CD4-positive, alpha-beta T cell treated with Interferon gamma for 1 hour (primary cell): ENCODE measurements at places on chromosomes 7 and 10.
A peak's percentile ranks its signal among the peaks of the same experiment; 100 is the strongest.

DNA sequence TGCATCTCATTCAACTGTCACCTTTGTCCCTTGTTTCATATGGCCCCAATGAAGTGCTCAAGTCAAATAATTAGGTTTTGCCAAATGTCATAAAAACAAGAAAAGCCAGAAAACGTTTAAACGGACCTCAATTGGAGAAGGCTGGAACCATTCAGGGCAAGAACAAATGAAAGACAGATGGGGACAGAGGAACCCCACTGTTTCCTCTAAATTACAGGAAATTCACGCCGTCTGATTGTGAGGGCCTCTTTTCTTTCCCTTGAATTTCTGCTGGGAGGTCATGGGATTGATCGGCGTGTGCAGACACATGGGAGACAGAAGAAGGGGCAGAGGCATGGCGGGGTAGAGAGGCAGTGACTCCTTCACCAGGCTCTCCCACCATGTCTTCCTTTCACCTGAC is 656.4 kb downstream of the KCNMA1 start:
- DNase-seq: no peak

DNA sequence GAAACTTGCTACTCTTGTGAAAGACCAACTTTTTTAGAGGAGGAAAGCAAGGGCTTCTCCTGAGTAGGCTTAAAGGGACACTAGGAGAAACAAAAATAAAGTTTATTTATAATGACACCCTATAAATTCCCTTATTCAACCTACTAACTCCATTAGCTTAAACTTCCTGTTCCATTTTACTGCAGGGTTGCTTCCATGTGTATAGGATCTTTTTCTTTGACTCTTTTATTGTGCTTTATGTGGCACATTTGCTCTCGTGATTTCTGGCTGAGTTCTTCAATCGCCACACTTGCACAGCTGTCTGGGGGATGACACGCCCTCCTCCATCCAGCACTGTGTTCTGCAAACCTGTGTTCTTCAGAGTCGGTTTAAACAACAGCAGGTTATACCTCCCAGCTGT is 225.7 kb upstream of the NPVF start:
- DNase-seq: no peak

DNA sequence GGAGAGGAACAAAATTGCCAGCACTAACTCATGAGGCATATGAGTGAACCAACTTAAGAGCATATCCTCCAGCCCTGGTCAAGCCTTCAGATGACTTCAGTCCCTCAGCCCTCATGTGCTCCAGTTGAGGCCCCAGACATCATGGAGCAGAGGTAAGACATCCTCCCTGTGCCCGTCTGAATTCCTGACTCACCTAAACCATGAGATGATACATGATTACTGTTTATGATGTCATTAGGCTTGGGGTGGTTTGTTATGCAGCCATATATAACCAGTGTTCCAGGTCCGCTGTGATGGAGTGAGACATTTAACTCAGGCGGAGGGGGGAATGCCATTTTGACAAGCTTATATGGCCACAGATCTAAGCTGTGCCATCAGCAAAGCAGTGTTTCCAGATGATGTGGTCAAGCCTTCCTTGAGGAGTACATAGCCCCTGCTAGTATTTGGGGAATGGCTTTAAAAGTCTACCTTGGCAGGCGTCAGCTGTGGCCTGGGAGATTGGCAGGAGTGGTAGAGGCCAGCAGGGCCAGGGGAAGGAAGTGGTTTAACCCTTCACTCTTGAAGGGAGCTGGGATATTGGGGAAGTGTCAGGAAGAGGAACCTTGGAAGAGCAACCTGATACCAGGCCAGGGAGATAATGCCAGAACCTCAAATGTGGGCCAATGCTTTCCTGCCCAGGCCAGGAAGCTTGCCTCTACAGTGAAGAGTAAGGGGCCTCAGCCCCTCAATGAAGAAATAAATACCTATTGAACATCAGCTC is 343.0 kb upstream of the PODXL start:
- no peak for DNase-seq

DNA sequence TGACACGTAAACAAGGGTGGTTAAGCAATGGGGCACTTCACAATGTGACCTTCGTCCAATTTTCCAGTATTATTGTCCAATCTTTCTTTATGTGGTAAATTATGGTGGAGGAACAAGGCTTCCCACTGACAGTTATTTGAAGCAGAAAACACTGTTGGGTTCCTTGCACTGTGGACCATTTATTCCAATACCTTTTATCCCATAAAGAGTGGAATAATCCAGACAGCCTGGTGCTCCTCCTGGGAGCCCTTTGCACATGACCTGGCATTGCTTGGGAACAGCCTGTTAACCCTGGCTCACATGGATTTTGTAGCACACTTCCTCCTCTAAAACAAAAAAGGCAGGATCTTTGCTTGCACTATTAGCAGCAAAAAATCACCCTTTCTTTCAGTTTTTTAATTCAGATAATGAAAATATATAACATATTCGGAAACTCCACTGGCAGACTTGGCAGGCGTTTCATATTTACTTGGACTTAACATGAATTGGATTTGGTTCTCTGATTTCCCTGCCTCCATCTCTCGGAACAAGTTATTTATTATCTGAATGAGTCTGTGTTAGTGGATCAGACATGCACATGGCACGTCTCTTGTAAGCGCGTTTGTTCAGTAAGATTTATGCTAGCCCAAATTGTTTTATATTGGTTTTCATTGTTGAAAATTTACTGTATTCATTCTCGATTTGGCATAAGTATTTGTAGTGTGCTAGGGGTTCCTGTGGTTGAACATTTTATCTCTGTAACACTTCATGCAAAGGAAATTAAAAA is 59.3 kb downstream of the BMPER start:
- no peak for DNase-seq

DNA sequence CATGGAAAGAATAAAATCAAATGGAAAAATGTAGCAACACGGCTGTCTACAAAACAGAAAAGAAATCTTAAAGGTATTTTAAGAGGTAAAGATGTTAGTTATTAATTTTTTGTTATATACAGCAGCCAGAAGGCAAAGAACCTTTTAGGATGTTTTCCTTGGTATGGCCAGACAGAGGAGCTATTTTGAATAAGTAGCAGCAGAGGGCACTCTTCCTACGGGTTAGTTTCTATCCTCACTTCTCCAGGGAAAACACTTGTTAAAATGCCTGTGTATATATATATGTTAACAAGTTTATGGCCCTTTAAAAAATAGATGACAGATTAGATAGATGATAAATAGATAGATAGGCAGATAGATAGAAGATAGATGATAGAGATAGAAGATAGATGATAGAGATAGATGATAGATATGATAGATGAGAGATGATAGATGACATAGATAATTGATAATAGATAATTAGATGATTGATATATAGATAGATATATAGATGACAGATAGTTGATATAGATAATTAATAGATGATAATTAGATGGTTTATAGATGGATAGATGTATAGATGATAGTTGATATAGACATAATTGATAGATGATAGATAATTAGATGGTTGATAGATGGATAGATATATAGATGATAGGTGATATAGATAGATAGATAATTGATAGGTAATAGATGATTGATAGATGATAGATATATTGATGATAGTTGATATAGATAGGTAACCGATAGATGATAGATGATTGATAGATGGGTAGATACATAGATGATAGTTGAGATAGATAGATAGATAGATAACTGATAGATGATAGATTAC is 57.8 kb upstream of the WIPF3 start:
- DNase-seq: no peak

- no peak for DNase-seq
Observed at GRCh38 chr7:19574131-19574530, 134.7 kb downstream of the POLR1F start.

DNA sequence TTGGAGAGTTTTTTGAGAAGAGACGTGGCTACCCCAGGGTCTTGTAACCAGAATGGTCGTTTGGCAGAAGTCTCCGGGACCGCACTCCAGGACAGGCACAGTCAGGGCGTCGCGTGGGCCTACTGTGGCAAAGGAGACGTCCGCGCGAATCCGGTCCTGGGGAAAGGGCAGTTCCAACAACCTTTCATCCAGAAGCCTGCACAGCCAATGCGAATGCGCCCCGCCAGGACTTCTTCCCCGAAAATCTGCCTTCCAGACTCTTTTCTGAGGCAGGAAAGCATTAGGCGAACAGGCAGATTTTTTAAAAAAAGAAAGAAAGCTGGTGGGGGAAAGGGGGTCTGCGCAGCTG is 2.0 kb downstream of the HPSE2 start:
- DNase-seq: no peak

GRCh38 chr7:98227939-98228338 is 16.7 kb downstream of the BHLHA15 start:
- no peak for DNase-seq

DNA sequence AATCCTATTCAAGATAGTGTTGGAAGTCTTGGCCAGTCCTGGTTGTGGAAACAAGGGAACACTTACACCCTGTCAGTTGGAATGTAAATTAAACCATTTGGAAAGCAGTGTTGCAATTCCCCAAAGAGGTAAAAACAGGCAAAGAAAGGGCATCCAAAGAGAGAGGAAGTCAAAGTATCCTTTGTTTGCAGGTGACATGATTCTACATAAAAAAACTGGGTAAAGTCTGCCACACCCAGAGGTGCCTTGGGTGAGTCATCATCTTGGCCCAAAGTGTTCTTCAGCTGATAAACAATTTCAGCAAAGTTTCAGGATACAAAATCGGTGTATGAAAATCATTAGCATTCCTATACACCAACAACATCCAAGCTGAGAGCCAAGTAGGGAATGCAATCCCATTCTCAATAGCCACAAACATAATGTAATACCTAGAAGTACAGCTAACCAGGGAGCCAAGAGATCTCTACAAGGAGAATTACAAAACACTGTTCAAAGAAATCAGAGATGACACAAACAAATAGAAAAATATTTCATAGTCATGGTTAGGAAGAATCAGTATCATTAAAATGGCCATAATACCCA is 278.7 kb downstream of the SDK1 start:
- no peak for DNase-seq

DNA sequence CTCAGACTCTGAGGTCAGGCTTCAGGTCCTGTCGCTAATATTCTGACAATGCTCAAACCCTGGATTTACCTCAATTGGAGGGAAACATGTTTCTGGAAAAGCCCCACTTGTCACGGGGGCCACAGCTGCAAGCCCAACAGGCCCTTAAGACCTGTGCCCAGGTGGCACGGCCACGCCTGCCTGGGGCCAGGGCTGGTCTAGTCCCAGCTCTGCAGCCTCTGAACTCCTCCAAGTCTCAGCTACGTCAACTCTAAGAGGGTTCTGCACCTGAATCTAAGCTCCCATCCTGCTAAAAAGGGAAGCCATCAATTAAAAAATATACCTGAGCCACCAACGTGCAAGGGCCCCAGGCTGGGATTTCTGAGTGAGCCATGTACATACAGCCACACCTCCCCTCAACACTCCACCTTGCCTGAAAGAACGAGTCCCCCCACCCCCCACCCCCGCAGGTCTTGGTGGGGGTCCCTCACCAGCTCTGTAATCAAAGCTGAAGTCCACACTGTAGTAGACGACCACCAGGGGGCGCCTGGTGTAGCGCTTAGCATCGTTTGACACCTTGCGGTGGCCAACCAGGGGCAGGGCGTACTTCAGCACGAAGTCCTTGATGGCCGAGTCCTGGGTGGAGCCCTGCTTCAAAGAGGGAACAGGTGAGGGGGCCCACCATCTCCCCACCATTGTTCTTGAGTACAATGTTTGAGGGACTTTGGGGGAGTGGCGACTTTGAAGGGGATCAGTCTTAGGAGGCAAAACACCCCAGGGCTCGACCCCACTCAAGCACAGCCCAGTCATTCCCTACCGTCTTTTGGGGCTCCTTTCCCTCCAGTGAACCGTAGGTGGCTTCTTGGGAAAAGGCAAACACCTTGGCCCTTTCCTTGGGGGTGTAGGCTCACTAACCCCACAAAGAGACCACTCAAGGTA is 22.6 kb downstream of the PDIA4 start:
- peak; percentile 76 for DNase-seq

DNA sequence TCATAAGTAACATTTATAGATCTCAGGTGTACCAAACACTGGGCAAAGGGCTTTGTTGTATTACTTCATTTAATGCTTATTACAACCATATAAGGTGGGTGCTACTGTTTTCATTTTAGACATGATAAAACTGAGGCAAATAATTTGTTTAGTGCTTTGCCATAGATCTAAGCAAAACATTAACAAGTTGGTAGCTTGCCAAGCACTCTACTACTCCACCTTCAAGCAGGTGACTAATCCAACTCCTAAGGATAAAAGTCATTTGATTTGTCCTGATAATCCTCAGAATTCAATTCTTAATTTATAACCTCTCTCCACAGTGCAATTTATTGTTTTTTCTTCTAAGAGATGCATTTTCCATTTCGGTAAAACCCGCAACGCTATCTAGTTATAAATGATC is 646.4 kb downstream of the GRM8 start:
- DNase-seq: no peak

- DNase-seq: no peak
Observed at GRCh38 chr7:38280000-38280399, 6.6 kb upstream of the TARP start.

DNA sequence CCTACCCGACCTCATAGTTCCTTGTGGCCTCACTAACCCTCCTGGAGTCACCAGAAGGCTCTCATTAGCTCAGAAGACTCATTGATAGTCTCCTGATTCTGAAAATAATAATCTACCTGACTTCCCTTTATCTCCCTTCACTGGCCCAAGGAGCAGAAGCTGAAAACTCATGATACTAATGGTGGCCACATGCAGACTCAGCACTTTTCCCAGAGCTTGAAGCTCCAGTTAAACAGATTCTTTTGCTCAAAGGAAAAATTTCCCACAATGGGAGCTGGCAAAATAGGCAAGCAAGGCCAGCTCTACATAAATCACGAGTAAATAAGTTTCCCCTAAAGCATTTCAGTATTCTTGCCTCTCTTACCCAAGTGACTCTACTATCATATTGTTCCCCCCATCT is 8.2 kb downstream of the NAPEPLD start:
- DNase-seq: no peak

- DNase-seq: no peak
Observed at GRCh38 chr7:149317986-149318672, 56.1 kb downstream of the ZNF783 start.

DNA sequence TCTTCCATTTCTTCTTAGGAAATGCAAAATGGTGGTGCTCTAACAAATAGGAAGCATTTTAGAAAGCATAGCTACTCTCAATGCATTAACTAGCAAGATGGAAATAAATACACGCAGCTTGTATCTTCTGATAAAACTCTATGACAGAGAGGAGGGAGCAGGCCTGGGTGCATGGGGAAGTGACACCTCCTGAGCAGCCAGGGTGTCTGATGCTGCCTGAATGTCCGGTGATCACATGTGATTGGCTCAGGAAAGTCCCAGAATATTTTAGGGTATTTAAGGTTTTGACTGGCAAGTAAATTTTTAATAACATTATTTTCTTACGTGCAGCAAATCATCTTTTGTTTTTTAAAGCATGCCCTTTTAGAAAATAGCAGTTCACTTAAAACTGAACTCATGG is 261.0 kb upstream of the KLF6 start:
- no peak for DNase-seq
